Renal cortical epithelial cell (primary cell): ENCODE measurements at places on chromosomes 4 and X. TPM values are rescaled to one million over a fixed set of nuclear protein-coding genes. Genes with fewer than 3 reads are reported as not detected.
A peak's percentile ranks its signal among the peaks of the same experiment; 100 is the strongest.

CLNK gene
- total RNA-seq = not detected in 2 replicates

TAF7L gene
- total RNA-seq = 0.10 TPM in 1 of 2 replicates, not detected in the other

GYG2 gene
- 0.69 and 3.2 TPM in 2 replicates for total RNA-seq

HTN1 gene
- total RNA-seq = not detected in 2 replicates

GUCY1A1 gene
- 6.8 and 59.1 TPM in 2 replicates for total RNA-seq

NRK gene
- 16.1 and 39.2 TPM in 2 replicates for total RNA-seq

- no peak for DNase-seq
Observed at GRCh38 chr4:129428454-129428853, 332.5 kb downstream of the C4orf33 start.

DNA sequence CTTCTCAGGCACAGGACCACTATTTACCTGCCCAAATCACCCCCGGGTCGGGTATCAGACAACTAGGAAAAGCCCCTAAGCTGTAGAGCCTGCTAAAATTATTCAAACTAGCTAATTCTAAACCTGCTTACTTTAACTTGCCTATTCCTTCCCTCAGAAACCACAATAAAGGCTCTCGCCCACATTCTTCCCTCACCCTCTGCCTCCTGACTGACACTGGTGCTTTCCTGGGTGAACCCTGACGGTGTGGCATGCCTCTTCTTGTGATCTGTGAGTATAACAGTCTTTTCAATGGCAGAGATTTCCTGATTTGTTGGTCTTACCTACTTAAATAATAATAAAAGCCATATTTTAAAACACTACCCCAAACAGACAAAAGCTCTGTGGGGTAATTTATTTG lies 242.1 kb upstream of the ZCCHC13 start:
- no peak for DNase-seq

DNA sequence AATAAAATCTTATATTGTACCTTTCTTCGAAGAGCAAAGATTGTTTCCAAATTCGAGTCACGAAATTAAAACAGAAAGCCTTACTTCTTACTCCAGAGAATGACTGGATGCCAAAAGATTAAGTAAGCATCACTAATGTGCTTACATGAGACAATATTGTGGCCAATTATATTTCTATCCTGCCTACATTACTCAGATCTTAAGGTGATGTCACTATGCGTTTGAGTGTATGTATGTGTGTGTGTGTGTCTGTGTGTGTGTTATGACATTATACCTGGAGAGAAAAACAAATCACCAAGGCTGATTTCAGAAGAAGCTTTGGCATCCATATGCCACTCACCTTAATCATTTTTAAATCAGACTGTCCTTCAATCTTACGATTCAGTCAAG lies 556.3 kb downstream of the PPARGC1A start:
- DNase-seq = peak; percentile 82

DNA sequence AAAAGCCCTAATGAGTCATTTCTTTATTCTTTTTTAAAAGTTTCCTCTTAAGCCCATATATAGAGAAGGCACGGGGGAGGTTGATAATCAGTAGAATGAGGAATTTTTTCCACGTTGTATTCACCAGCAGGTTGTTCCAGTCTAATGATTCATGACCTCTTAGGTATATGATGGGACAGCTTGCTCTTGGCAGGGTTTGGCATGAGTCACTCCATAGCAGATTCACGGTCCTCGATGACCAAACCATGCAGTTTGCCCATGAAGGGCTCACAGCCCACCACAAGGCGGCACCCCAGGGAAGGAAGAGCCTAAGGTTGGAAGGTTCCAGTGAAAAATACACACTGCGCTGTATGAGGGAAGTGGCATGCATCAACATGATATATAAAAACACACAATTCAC lies 623.8 kb upstream of the DIPK2B start:
- peak; percentile 97 for DNase-seq

- no peak for DNase-seq
Observed at GRCh38 chr4:38213083-38213805, 253.0 kb downstream of the PTTG2 start.

DNA sequence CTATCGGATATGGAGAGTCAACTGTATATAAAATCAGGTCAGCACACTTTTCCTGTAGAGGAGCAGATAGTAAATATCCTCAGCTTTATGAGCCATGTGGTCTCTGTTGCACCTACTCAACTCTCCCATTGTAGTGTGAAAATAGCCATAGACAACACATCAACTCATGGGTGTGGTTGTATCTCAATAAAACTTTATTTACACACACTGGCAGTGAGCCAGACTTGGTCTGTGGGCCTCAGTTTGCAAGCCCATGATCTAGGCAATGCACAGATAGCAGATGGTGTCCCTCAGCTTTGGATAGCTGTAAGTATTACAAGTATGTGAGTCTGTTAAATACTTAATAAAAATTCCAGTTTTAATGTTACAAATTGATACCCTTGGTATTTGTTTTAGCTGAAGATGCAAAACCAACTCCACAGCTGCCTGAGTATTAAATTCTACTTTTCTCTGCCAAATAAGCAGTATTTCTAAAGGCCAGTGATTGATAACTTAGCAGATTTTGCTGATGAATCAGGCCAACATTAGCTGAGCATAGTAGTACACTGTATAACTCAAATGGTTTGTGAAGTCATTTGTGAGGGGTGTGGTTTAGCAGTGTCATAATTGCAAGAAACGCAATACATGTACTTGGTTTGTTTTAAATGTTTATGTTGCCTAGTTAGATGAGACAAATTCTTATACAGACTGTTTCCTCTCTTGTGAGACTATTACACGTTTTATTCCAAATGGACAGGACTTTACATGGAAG lies 87.3 kb downstream of the GPR143 start:
- no peak for DNase-seq

- no peak for DNase-seq
Observed at GRCh38 chrX:15216280-15216679, 53.6 kb downstream of the ASB9 start.

- DNase-seq = peak; percentile 25
Observed at GRCh38 chrX:3638280-3638873, 75.1 kb downstream of the PRKX start.

DNA sequence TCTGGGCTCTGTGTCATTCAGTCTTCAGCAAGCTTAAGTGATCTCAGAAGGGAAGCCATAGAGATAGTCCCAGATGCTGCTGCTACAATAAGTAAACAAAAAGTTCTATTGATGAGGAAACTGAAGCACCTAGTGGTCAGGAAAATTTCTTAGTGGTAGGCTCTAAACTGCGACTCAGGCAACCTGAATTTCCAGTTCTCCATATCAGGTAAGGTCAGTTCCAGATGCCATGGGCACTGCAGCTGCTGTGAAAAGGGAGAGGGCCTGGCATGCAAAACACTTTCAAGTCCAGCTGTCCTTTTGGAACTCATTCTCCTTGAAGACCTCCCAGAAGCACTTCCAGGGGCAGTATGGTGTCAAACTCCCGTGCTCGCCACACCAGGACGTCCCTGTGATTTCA lies 46.2 kb downstream of the REELD1 start:
- no peak for DNase-seq

GRCh38 chr4:113784497-113785250 lies 23.1 kb upstream of the CAMK2D start:
- peak; percentile 99 for DNase-seq
